Neural progenitor cell (in vitro differentiated cells): ENCODE measurements at places on chromosomes 11 and 22. TPM values are rescaled to one million over a fixed set of nuclear protein-coding genes. Genes with fewer than 3 reads are reported as not detected.

GRCh38 chr11:117052196-117053149 is 45.8 kb downstream of the SIK3 start:
- H3K27me3 ChIP-seq: no peaks in the 10 kb centered on the region
- peaks cover 12% of the 10 kb centered on the region for H3K4me1 ChIP-seq
- DNase-seq: no peak
- peak overlapping the region; percentile 71 for H3K27ac ChIP-seq

SIDT2 gene
- total RNA-seq: 13.3 and 20.5 TPM in 2 replicates

- no peak for DNase-seq
- H3K4me3 ChIP-seq: no peak overlapping the region
Measured at GRCh38 chr11:34405079-34405858, 33.5 kb upstream of the CAT start.

- no peaks in the 10 kb centered on the region for H3K27me3 ChIP-seq
- H3K27ac ChIP-seq: no peak overlapping the region
- peaks cover 4% of the 10 kb centered on the region for H3K4me1 ChIP-seq
- no peaks in the 10 kb centered on the region for H3K36me3 ChIP-seq
Measured at GRCh38 chr11:122149202-122149601, 33.2 kb upstream of the BLID start.

GRCh38 chr11:85806876-85807275 is 4.1 kb downstream of the SYTL2 start:
- no peak overlapping the region for H3K4me3 ChIP-seq
- H3K4me1 ChIP-seq: peaks cover 5% of the 10 kb centered on the region
- no peaks in the 10 kb centered on the region for H3K36me3 ChIP-seq
- no peak overlapping the region for H3K27ac ChIP-seq
- peaks cover 27% of the 10 kb centered on the region for H3K27me3 ChIP-seq

PRR33 gene
- not detected in 2 replicates for total RNA-seq

GRCh38 chr11:65864706-65865471 is 4.7 kb downstream of the MUS81 start:
- no peaks in the 10 kb centered on the region for H3K27me3 ChIP-seq
- H3K4me1 ChIP-seq: peaks cover 6% of the 10 kb centered on the region
- no peak overlapping the region for H3K27ac ChIP-seq
- H3K36me3 ChIP-seq: no peaks in the 10 kb centered on the region

RFPL1 gene
- not detected in 2 replicates for total RNA-seq

GRCh38 chr11:132504501-132505041 is 1027.7 kb downstream of the OPCML start:
- H3K36me3 ChIP-seq: no peaks in the 10 kb centered on the region
- peak; percentile 22 for DNase-seq
- H3K27ac ChIP-seq: no peak overlapping the region
- H3K4me1 ChIP-seq: peaks cover 22% of the 10 kb centered on the region
- no peaks in the 10 kb centered on the region for H3K27me3 ChIP-seq

- no peaks in the 10 kb centered on the region for H3K36me3 ChIP-seq
- DNase-seq: no peak
- no peak overlapping the region for H3K4me3 ChIP-seq
- H3K27me3 ChIP-seq: no peaks in the 10 kb centered on the region
Measured at GRCh38 chr11:62644220-62644619, 2.2 kb downstream of the GANAB start.

GRCh38 chr11:103871923-103872551 is 164.4 kb upstream of the DDI1 start:
- no peak overlapping the region for H3K4me3 ChIP-seq
- no peak overlapping the region for H3K27ac ChIP-seq
- DNase-seq: no peak
- no peaks in the 10 kb centered on the region for H3K4me1 ChIP-seq

DNA sequence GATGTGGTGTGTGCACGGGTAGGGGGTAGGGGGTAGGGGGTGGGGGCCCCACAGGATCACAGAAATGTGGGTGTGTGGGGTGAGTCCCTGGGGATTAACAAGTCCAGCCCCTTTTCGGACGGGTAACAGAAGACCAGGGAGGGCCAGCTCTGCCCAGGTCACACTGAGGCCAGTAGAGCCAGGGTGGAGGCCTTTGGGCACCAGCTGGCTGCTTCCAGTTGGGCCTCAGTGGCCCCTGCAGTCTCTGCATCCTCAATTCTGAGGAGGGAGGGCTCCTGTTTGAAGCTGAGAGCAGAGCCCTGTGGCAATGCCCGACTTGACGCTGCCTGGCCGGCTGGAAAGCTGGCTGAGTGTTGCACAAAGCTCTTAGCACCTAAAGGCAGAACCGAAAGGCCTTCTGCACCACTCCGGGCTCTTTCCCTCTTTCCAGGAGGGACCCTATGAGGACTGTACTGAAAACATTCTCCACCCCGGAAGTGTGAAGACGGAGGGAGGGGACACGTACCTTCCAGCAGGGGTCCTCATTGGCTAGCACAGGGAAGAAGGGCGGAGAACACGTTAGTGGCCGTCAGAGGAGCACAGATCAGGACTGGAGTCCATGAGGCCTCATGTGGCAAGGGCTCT is 120.4 kb downstream of the PHF21B start:
- no peak overlapping the region for H3K27ac ChIP-seq
- no peak overlapping the region for H3K4me3 ChIP-seq
- DNase-seq: peak; percentile 44

GRCh38 chr11:79047321-79047720 is 393.5 kb downstream of the TENM4 start:
- peaks cover 26% of the 10 kb centered on the region for H3K4me1 ChIP-seq
- H3K4me3 ChIP-seq: no peak overlapping the region
- H3K27ac ChIP-seq: no peak overlapping the region
- H3K27me3 ChIP-seq: no peaks in the 10 kb centered on the region

TSPAN32 gene
- 0.19 TPM in 1 of 2 replicates, not detected in the other for total RNA-seq

GRCh38 chr11:128658502-128658901 is 35.4 kb upstream of the FLI1 start:
- peaks cover 27% of the 10 kb centered on the region for H3K4me1 ChIP-seq
- no peak overlapping the region for H3K27ac ChIP-seq
- H3K27me3 ChIP-seq: peaks cover 88% of the 10 kb centered on the region
- H3K4me3 ChIP-seq: no peak overlapping the region

GRCh38 chr22:38036392-38037062 is 20.7 kb upstream of the PICK1 start:
- no peak overlapping the region for H3K27ac ChIP-seq
- no peak for DNase-seq

GRCh38 chr11:92180664-92181251 is 43.9 kb upstream of the FAT3 start:
- H3K36me3 ChIP-seq: no peaks in the 10 kb centered on the region
- H3K27ac ChIP-seq: no peak overlapping the region
- no peak overlapping the region for H3K4me3 ChIP-seq
- H3K4me1 ChIP-seq: peaks cover 9% of the 10 kb centered on the region
- H3K27me3 ChIP-seq: no peaks in the 10 kb centered on the region

- peaks cover 4% of the 10 kb centered on the region for H3K27me3 ChIP-seq
- H3K4me1 ChIP-seq: peaks cover 32% of the 10 kb centered on the region
- peak overlapping the region; percentile 51 for H3K27ac ChIP-seq
- peak overlapping the region; percentile 13 for H3K4me3 ChIP-seq
Measured at GRCh38 chr11:67270256-67271204, 4.3 kb downstream of the GRK2 start.
